CD4-positive, alpha-beta T cell (primary cell): ENCODE measurements at places on chromosomes 16 and 17. TPM values are rescaled to one million over a fixed set of nuclear protein-coding genes. Genes with fewer than 3 reads are reported as not detected.

The NPIPB13 gene
- 12.2 TPM for total RNA-seq

The RHBDL3 gene
- 0.08 TPM for total RNA-seq

The PPP1R9B gene
- 53.4 TPM for total RNA-seq

The NXPH3 gene
- not detected for total RNA-seq

The DOC2A gene
- total RNA-seq: 0.14 TPM

The TM4SF5 gene
- total RNA-seq: not detected

The TPSG1 gene
- not detected for total RNA-seq

The RBBP6 gene
- 178 TPM for total RNA-seq

The TNS4 gene
- total RNA-seq: 3.0 TPM

DNA sequence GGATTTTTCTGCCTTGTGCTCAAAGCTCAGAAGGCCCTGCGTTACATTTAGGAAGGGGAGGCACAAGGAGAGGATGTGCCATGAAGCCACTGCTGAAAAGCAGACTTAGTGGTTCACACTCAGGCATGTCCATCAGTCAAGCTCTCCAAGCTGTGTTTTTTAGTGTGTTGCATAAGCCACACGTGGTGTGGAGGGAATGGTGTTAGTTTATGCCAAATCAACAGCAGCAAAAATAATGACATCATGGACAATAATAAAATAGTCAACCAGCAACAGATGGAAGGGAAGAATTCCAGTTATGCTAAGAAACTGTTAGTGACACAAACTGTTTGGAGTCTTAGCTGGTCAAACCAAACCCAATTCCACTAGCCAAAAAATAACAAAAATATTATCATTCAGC, 438.3 kb downstream of the NPIPA7 start:
- DNase-seq: no peak

GRCh38 chr17:45648642-45649041, 135.5 kb upstream of the CRHR1 start:
- DNase-seq: no peak

DNA sequence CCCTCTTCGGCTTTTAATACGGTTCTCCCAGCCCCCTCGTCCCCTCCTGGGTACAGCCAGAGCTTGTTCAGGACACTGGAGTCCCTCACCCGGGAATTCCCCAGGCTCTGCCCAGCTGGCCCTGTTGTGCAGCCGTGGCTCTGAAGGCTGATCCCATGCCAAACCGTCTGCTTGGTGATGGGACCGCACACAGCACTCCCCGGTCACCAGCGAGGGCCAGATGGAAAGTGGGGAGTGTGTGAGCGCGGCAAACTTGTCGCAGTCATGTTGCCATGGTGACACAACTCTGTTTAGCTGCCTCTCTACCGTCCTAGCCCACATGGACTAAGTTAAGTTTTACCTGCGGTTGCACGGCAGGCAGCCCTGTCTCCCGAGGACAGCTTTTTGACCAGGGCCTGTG, 107.9 kb downstream of the RAP1GAP2 start:
- DNase-seq: no peak

- no peak for DNase-seq
Measured at GRCh38 chr17:79002796-79003593, 6.6 kb downstream of the CANT1 start.

- no peak for DNase-seq
Measured at GRCh38 chr17:34219405-34219804, 35.7 kb upstream of the CCL2 start.

GRCh38 chr17:69030169-69030568, 30.6 kb downstream of the ABCA9 start:
- DNase-seq: no peak

- no peak for DNase-seq
Measured at GRCh38 chr17:8830141-8830540, 31.0 kb upstream of the MFSD6L start.

DNA sequence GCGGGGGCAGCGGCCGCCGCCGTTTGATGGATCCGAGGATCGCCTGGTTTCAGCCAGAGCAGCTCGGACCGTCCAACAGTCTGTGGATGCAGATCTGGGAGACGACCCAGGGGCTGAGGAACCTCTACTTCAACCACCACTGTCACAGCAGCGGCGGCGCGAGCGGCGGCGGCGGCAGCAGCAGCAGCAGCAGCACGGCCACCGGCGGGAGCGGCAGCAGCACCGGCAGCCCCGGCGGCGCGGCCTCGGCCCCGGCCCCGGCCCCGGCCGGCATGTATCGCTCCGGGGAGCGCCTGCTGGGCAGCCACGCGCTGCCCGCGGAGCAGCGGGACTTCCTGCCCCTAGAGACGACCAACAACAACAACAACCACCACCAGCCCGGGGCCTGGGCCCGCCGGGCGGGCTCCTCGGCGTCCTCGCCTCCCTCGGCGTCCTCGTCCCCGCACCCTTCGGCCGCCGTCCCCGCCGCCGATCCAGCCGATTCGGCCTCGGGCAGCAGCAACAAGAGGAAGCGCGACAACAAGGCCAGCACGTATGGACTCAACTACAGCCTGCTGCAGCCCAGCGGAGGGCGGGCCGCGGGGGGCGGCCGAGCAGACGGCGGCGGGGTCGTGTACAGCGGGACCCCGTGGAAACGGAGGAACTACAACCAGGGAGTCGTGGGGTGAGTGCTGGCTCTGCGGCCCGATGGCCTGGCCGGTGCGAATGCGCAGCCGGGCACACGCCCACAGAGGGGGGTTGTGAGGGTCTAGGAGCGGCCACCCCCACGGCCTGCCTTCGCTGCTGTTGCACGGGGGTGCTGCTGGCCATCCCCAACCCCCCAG, 702 bp downstream of the TENT4B start:
- DNase-seq: peak; percentile 15

GRCh38 chr17:17132746-17133145, 73.4 kb downstream of the PLD6 start:
- DNase-seq: no peak

GRCh38 chr17:46270032-46270431, 24.9 kb upstream of the LRRC37A start:
- no peak for DNase-seq

DNA sequence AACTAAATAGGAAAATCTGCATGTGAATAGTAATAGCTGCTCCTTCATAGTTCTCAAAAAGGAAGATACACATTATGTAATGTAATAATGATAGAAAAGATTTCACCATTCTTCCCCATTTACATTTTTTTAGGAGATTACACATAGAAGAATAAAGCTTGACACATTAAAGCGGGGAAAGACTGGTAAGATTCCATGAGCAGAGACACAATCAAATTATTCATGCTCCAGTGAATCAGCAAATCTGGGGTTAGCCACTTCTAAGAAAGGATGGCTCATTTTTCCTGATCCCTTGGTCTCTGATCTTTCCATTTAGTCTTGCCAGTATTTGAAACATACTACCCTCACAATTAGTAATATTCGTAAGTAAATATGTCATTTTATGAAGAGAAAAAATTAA, 81.9 kb downstream of the CA4 start:
- DNase-seq: no peak

DNA sequence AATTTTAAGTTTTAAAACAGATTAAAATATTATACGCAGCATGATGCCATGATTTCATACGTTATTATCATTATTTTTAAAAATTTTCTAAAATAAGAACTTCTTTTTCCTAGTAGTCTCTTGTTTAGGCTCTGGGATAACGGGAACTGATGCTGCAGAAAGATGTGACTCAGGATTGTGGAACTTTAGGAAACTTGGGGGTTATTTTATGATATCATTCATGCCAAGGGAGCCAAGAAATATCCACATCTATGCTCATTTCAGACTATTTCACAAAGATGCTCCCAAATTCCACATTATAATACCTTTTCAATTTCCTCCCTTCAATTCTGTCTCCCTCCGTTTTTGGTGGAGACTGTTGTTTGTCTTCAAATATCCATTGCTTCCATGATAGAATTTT, 236.4 kb downstream of the HS3ST3A1 start:
- DNase-seq: no peak

GRCh38 chr17:70288540-70289290, 119.4 kb downstream of the KCNJ2 start:
- DNase-seq: no peak

- peak; percentile 68 for DNase-seq
Measured at GRCh38 chr17:50909765-50910605, 43.8 kb upstream of the TOB1 start.

- DNase-seq: no peak
Measured at GRCh38 chr16:10312784-10313724, 72.8 kb upstream of the ATF7IP2 start.

DNA sequence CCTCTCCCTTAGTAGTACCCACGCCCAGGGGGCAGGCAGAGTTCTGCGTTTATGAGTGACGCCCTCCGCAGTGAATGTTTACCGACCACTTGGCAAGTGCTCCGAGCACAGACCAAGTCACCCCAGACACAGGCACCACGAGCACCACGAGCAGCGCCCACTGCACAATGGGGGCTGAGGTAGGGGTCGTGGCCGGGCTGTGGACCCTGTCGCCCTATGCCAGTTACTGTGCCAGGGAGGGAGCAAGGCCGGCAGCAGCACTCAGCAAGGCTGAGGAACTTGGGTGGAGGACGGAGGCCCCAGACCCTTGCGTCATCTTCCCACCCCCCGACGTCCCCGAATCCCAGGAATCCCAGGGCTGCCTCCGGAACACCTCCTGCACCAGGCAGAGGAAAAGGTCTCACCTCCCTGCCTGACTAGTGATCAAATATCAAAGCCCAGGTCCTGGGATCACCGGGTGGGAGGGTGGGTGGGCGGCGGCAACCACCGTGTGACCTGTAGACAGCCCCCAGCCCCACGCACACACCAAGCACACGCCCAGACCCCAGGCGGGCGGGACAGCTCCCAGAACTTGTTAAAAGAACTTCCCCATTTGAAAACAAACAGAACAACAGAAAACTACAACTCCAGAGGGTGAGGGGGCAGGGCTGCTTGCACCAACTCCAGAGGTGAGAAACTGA, 5.4 kb downstream of the VASN start:
- no peak for DNase-seq

GRCh38 chr16:84237994-84238750, 1.6 kb downstream of the KCNG4 start:
- no peak for DNase-seq

- DNase-seq: no peak
Measured at GRCh38 chr17:76691379-76692191, 19.2 kb downstream of the MXRA7 start.

- no peak for DNase-seq
Measured at GRCh38 chr16:49473773-49474172, 100.2 kb downstream of the C16orf78 start.

DNA sequence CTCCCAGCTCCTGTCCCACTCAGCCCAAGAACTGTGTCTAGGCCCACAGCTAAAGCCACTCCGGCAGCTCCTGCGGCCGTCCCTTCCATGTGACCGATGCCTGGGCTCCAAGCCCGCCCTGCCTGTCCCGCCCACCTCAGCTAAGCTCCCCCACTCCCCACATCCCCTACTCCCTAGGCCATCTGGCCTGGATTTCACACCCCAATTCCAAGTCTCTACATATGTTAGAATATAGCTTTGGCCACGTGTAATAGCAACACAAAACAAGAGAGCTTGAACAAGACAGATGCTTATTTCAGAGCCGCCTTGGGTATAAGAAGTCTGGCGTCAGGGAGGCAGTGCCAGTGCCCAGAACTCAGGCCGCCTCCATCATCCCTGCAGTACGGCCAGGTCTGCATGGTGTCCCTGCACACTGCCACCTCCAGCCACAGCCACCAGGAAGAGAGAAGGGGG, 30.0 kb upstream of the USP22 start:
- DNase-seq: no peak

DNA sequence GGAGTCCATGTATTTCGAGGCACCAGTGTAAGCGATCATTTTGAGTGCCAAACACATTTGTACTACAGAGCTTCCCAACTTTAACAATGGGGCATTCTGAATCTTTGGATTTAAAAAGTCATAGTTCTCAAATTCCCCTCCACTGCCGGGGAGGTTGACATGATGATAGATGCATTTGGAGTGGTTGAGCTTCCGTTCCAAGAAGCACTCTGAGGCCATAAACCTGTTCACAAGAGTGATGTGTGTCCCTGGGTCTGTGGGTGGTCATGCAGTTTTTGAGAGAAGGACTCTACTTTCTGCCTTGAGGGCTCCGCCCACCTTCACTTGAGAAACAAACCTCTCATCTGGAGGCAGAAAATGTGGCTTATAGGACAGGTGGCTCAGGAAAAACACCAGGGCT, 43.7 kb downstream of the IRX5 start:
- DNase-seq: no peak

DNA sequence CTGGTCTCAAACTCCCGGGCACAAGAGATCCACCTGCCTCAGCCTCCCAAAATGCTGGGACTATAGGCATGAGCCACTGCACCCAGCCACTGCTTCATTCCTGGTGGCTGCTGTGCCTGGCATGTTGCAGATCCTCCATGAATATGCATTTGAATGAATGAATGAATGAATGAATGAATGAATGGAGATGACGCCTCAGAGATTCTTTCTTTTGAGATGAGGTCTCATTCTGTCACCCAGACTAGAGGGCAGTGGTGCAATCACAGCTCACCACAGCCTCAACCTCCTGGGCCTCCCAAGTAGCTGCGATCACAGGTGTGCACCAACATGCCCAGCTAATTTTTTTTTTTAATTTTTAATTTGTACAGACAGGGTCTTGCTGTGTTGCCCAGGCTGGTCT, 5.2 kb downstream of the SPN start:
- DNase-seq: no peak

DNA sequence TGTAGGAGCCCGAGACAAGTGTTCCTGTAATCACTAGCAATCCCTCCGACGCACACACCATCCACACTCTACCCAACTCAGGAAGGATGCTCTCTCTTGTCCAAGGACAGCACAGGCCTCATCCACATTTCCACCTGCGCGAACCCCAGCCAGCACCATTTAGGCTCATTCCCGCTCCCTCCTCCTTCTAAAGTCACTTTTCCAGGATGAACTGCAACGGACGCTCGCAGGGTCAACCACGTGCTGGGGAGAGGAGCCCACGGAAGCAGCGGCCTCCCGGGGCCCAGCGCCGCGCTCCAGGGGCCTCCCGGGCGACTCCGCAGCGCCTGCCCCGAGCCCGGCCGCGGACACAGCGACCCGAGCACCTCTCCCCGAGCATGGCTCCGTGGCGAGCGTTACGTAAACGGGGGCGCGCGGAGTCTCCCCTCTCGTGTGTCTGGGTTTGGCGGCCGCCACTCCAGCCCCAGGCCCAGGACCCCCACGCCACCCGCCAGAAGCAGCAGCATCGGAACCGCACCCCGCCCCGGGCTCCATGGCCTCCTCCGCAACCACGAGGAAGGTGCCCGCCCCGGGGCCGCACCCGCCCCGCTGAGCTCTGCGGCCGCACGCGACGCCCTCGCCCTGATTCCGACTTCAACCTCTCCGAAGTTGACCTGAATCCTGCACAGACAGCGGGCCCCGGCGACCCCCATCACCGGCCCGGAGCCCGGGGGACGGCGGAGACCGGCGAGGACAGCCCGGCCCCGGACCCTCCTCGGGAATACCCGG, 668 bp downstream of the USP36 start:
- peak; percentile 32 for DNase-seq
